ENCODE measurements at places on chromosomes 2 and 18.
A peak's percentile ranks its signal among the peaks of the same experiment; 100 is the strongest.

- no peak for DNase-seq
Observed at GRCh38 chr2:85838641-85839040, 50.1 kb downstream of the ST3GAL5 start.

DNA sequence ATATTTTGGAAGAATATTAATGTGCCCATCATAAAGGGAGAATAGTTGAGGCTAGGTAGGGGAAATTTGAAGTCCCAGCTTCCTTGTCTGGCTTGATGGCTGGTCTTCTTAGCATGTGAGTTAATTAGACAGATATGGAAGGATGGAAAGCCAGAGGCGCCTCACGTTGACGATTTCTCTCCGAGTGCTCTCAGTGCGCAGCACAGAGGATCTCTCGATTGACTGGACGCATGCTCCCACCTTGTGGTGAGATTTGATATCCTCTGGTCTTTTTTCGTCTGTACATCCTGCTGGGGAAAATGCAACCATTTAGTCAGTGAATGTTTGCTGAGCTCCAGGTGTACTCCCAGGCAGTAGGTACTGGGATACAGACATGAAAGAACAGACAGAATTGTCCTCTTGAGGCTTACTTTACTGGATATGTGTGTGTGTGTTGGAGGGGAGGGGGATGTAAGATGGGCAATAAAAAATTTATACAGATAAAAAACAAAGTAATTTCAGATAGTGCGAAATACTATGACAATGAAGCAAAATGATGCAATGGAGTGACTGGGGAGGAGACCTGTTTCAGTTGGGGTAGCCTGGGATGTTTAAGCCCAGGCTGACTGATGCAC is 66.9 kb upstream of the ZNG1B start:
- peak; percentile 29 for DNase-seq

GRCh38 chr2:239970004-239970623 is 55.0 kb downstream of the NDUFA10 start:
- no peak for DNase-seq

- DNase-seq, result no peak
Observed at GRCh38 chr2:2850218-2850755, 519.2 kb upstream of the MYT1L start.
